ENCODE measurements at places on chromosomes 11 and 22.

DNA sequence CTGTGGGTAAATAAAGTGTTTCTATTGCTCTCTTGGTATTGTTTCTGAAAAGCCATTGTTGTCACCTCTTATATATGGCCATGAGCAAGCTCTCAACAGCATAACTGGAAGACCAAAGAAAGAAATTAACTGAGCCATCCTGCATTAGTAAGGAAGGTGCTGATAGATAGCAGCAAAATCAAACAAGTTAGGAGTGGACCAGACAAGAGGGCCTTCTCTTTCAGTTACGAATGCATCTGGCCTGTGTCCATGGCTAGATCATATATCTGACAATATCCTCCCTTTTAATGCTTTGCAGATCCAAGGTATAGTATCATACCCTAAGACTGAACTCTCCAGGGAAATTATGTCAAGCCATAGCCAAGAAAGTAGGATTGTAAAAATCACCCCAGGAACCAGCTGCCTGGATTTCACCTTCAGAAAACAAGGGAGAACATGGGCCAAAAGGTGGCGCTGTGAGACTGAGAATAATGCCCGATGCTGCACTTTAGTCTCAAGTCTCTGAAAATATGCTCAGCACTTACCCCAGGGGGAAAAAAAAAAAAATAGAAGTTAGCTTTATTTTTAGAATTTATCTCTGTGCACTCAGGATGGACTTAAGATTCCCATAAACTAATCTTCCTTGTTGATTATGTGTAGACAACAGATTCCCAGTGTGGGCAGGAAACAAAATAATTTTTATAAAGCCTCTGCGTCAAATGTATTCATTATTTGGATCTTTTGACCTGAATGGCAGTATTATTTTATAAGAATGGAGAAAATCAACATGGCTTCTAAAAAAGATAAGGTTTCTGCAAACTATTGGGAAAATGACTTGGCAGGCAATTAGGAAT lies 415.1 kb downstream of the ETS1 start:
- DNase-seq: no peak

GRCh38 chr11:2428322-2428795 lies 16.0 kb downstream of the TRPM5 start:
- no peak for DNase-seq

- no peak for DNase-seq
Observed at GRCh38 chr11:125947419-125948277, 1.8 kb downstream of the VSIG10L2 start.

GRCh38 chr11:19952911-19953310 lies 207.4 kb downstream of the DBX1 start:
- DNase-seq: no peak

DNA sequence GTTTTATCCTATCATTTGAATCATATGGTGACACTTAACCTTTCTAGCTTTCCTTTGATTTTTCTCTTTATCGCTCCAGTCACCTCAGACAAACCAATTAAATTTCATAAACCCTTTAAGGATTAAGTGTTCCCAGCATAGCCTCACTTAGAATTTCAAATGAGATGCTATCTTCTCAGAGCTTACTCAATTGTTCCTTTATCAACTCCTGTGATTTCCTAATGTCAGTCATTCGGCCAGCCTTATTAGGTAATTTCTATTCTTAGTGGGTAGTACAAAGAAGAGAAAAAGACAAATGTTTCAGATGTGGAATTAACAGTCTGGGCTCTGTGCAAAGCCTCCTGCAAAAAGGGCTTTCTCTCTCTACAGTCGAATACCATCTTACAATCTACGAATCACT lies 77.1 kb upstream of the CCDC90B start:
- DNase-seq: no peak

DNA sequence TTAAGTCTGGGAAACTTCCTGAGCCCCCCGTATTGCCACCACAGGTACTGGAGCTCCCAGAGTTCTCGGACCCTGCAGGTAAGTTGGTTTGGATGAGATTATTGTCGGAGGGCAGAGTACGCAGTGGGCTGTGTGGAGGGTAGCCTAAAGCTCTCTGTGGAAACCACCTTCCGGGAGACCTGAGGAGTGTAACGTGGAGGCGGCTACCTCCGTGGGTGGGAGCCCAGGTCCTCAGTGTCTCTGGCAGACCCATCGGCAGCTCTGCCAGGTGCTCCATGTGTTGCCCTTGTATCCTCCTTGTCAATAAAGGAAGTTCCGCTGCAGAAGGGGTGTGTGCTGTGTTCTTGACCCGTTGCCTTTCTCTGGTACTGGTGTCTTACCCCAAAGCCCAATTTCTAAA lies 61.4 kb downstream of the SYT13 start:
- no peak for DNase-seq

DNA sequence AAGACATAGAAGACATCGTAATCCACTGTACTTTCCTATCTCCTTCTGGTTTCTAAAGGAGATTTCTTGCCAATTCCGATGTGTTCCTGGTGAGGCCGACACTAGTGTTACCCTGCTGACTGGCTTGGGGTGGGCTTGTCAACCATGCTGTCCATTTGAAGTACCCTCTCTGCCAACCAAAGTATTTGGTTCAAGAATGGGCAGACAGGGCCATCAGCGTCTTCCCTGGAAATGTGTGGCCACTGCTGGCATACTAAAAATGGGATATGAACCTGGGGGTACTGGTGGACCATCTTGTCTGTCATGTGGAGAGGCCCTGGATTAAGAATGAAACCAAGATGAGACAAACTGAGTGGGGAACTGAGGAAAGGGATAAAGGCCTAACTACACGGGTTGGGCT lies 1.8 kb upstream of the VSTM5 start:
- DNase-seq: no peak

- no peak for DNase-seq
Observed at GRCh38 chr11:128451652-128452470, 135.5 kb downstream of the ETS1 start.

DNA sequence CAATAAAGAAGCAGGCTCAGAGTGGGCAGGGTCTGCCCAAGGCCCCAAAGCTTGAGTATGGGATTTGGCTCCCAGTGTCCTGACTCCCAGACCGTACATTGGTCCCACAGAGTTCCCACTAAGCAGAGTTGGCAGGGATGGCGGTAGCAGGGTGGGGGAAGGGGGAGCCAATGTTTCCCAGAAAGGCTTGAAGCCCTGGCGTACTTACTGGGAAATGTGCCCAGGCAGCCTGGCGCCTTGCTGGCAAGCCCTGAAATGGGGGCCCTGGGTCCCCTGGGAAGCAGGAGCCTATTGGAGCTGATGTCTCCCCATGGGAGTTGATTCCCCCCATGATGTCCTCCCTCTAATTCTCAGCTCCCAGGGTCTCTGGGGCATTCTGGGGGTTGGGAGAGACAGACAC lies 9.3 kb downstream of the ARHGEF17 start:
- DNase-seq: no peak

DNA sequence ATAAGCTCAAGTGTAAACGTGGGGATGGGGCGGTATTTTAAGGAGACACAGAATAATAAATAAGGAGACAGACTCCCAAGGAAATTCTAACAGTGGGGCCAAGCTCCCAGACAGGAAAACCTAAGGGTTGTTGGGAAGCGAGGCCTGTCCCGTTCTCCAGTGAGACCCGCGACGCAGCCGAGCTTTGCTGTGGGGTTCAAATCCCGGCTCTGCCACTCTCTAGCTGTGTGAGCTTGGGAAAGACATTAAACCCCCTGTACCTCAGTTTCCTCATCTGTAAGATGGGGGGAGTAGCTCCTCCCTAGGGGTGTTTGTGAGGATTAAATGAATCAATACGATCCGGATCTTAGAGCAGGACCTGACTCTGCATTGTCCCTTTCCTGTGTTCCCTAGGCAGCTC lies 106.8 kb downstream of the TRIM29 start:
- DNase-seq: no peak

DNA sequence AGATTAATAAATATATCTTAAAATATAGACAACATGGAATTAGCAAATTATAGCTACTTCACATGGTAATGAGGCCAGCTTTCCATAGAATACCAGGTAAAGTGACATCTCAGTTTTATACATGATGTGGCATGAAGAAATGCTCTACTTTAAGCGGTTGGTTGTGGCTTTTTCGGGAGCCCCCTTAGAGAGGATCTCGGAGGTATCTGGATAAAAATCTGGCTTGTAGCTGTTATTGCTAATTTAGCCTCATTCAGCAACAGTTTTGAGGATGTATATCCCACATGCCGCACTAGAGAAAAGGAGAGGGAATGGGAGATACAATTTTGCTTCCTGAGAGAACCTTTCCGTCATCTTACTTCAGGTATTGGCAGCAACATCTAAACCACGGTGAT lies 24.0 kb upstream of the TOP3B start:
- no peak for DNase-seq

GRCh38 chr11:121557348-121557747 lies 104.6 kb upstream of the SORL1-AS1 start:
- no peak for DNase-seq

GRCh38 chr22:38201371-38201710 lies 453 bp upstream of the MAFF start:
- no peak for DNase-seq

GRCh38 chr11:24234822-24235508 lies 261.9 kb upstream of the LUZP2 start:
- peak; percentile 80 for DNase-seq

GRCh38 chr22:27630754-27631153 lies 170.8 kb downstream of the MN1 start:
- no peak for DNase-seq

GRCh38 chr11:119795231-119795630 lies 66.2 kb upstream of the NECTIN1 start:
- DNase-seq: no peak

DNA sequence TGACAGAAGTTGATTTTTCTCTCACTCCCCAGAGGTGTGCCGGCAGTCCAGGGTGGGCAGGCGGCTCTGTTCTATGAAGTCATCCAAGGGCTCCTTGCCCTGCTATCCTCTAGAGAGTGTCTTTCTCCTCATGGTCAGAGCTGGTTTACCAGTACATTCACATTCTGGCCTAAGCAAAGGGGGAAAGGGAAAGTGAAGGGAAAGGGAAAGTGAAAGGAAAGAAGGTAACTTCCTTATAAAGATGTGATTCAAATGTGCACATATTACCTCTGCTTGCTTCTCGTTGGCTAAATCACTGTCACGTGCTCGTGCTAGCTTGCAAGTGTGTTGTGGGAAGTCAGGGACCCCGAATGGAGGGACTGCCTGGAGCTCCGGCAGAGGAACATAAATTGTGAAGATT lies 2.9 kb upstream of the HTATIP2 start:
- DNase-seq: no peak

- DNase-seq: peak; percentile 66
Observed at GRCh38 chr11:72812967-72813739, 1.1 kb upstream of the ATG16L2 start.

GRCh38 chr11:31687861-31688260 lies 123.3 kb downstream of the PAX6 start:
- DNase-seq: no peak

- no peak for DNase-seq
Observed at GRCh38 chr11:131345406-131345805, 25.0 kb upstream of the NTM start.

DNA sequence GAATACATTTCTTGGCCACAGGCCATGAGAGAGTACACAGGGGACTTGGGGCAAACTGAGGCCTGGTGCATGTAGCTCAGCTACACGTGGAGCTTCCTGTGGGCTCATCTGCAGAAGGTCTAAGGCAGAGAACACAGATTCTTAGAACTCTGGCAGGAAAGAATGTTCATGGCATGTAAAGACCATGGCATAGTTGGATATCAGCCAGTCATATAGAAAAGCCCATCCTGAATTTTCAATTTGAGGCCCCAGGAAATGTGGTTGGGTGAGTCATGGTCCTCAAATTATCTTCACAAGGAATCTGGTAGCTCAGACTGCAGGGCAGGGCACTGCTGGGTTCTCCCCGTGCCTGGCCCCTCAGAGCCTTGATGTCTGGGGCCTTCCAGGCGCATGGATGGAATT lies 13.7 kb upstream of the ST3GAL4 start:
- peak; percentile 69 for DNase-seq

GRCh38 chr11:96257972-96258934 lies 84.7 kb downstream of the MAML2 start:
- DNase-seq: no peak

GRCh38 chr11:113549061-113549460 lies 73.9 kb upstream of the DRD2 start:
- no peak for DNase-seq

GRCh38 chr11:66044757-66045156 lies 4.2 kb downstream of the GAL3ST3 start:
- no peak for DNase-seq

DNA sequence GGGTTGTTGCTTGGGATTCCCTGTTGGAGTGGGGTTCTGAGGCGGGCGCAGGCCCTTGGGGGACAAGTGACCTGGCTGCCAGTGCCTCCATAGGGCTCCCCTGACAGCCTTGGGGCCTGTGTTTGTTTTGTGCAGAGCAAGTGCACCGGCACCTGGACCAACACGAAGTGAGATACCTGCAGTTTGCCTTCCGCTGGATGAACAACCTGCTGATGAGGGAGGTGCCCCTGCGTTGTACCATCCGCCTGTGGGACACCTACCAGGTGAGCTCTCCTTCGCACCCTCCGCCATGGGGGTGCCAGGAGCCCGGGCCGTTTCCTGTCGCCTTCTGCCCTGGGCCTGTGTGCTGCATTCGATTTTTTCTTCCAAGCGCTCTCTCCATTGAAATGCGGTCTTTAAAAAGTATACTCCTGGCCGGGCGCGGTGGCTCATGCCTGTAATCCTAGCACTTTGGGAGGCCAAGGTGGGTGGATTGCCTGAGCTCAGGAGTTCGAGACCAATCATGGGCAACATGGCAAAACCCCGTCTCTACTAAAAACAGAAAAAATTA lies 274.6 kb downstream of the TBC1D22A start:
- DNase-seq: no peak

DNA sequence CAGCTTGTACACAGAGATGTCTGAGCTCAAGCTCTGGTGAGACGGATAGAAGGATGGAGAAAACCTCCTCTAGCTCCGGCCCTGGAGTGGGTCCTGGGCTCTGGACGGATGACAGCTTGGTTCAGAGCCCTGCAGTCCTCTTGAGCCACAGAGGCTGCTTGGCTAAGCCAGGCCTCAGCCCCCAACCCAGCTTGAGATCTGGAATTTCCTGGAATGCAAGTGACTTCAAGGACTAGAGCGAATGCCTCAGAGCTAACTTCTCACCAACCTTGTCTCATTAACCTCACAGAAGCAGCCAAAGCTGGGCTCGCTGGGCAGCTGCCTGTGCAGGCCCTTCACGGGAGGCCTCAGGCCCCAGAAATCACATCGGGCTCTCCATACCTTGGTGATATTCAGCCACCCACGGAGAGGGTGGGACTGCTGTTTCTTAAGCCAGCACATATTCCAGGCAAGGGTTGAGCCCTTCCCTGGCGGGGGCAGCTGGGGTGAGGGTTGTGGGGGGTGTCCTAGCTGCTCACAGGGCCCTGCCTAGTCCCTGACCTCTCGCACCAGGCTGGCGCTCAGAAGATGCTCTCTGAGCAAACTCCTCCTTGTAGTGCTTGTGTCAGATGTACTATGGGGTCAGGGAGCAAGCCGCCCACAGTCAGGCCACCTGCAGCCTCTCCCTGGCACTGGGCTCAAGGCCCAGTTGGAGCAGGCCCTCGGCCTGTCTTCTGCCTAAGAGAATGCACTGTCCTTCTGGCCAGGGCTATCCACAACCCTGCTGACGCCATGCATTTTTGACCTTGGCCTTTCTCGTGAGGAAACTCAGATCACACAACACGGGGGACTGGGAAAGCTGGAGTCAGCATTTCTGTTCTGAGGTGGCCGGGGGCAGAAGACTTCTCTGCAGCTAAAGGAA lies 73.6 kb upstream of the TTLL12 start:
- no peak for DNase-seq

All from HS-27A (cell line).